ENCODE measurements at places on chromosomes 5 and 9.

DNA sequence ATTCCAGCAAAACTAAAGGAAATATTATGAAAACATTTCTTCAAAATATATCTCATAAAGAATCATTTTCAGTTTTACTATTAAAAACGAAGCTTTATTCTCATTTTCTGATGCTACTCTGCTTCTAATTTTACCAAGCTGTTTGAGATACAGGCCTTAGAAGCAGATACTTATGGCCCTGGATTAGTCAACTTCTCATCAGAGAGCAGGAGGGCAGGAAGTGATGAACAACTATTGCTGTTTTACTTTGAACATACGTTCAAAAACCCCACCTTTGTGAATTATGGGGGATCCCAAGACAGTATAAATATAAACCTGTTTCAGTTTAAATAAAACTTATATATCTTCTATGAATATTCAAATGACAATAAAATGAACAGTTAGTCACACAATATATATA lies 16.0 kb downstream of the MPDZ start:
- no peak for DNase-seq

DNA sequence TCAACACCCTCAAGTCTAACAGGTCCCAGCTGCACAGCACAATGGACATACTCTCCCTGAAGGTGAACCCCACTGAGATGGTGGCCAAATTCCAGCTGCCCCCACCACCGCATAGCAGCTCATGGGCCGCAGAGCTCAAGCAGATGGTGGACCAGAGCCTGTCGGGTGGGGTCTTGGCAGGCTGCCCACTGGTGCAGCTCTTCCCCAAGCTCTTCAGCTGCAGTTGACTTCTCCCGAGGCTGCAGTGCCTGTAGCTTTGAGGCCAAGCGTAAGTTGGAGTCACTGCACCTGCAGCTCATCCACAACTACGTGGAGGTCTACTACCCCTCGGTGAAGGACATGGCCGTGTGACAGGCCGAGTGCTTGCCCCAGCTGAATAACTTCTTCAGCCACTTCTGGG lies 56.6 kb upstream of the SPTLC1 start:
- DNase-seq = no peak

DNA sequence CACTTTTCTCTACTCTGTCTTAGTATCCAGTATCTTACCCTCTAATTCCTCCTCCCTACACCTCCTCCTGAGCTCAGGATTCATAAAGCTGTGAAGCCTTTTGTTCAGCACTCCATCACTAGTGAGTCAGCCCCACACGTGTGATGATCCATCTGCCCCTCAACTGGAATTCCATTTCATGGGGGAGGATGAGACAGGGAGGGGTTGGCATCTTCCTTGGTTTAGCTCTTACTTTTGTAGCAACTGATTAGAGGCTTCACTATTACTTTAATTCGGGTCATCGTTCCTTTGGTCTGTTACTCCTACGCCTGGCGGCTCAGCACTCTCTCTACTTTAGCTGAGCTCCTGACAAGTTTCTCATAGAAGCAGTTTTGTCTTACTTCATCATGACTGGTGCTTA lies 11.8 kb downstream of the BTNL8 start:
- no peak for DNase-seq

- DNase-seq = no peak
These were observed 269.0 kb upstream of the MPDZ start for GRCh38 chr9:13548535-13548934.

DNA sequence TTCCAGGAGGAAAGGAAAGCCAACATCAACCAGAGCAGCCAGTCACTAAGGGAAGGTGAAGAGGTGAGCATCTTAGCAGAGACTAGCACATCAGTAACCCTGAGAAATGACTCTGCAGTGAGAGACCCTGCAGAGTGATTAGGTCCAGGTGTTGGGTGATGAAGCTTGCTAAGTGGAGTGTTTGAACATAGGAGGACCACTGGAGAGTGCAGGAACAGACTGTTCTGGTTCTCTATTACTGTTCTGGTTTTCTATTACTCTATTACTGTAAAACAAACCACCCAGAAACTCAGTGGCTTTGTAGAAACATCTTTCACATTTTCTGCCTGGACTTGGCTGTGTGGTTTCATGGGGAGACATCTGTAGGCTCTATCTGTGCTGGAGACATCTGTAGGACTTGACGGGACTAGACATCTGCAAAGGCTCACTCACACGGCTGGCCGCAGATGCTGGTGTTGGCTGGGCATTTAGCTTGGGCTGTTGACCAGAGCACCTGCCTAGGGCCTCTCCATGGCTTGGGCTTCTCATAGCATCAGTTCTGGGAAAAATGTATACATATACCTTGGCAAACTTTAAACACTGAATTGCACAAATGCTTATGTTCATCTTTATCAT lies 33.4 kb upstream of the SPATA31E1 start:
- DNase-seq = no peak
